ENCODE measurements at places on chromosomes 5 and 9.

DNA sequence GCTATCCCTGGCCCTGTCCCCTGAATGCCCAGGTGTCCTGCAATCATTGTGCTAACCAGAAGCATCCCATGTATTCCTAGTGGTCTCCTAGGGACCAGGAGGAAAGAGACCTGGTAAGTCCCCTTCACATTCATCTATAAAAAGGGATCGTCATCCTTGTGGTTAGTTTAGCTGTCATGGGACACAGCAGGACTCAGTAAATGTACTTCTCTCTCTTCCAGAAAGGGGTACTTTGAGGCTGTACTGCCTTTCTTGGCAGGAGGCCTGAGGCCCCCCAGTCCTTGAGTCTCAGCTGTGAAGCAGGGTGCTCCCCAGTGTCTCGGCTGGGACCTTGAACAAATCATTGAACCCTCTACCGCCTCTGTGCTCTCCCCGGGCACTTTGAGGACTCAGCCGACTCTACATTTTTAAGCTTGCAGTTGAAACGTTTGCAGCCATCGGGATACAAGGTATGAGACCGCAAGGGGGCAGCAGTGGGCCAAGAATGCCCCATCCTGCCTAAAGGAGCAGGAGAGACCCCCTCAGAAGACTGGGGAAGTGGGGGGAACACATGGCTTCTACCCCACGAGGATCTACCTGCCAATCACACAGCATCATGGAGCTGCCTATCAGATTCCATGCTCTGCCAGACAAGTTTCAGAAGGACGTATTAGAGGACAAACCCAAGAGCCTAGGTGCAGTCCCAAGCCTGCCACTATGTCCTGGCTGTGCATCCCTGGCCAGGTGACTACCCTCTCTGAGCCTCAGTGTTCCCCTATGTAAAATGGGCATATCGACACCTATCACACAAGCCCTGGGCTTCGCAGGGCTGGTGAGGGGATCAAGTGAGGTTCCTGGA, 2.4 kb upstream of the PHYKPL start:
- peak; percentile 54 for DNase-seq

DNA sequence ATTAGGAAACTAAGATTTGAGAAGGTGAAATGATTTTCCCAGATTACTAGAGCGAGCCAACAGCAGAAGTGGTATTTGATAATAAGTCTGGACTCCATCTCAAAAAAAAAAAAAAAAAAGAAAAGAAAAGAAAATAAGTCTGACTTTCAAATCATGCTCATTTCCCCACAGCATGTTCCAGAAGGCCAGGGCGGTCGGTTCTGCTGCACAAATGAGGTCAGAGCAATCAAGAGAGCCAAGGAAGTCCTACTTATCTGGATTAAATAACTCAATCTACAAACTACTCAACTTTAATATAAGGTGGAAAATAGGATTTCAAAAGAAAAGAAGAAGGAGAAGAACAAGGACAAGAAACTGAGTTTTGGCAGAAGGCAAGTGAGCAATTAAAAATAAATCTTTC, 130.4 kb upstream of the RASA1 start:
- no peak for DNase-seq

DNA sequence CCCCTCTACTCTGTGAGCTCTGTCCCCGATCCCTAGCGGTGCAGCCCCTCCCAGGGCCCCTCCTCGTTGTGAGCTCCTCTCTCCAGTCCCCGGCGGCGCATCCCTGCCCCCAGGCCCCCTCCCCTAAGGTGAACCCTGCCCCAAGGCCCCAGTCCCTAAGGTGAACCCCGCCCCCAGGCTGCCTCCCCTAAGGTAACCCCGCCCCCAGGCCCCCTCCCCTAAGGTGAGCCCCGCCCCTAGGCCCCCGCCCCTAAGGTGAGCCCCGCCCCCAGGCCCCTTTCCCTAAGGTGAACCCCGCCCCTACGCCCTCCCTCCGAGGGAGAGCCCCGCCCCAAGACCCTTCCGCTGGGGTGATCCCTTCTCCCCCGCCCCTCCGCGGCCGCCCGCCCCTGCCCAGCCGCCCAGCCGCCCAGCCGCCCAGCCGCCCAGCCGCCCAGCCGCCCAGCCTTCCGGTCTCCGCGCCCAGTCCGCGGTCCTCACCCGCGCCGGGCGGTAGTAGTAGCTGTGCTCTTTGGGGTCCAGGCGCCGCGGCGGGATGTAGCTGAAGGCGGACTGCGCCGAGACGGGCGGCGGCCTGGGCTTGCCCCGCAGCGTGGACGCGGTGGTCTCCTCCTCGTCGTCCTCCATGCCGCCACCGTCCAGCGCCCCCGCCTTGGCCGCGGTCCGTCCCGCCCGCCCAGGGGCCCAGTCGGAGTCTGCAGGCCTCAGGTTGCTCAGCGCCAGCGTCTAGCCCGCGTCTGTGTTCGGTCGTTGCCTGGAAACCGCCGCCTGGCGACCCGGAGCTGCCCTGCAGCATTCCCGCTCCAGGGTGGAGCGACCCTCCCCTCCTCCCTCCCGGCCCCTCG, at the start of gene CFAP90:
Gene CFAP90, minus strand, starts transcription at position 739 of the 845 bp plus-strand sequence. Its CDS starts 112 bp downstream, at position 627.
- DNase-seq, result peak; percentile 47

- DNase-seq, result no peak
Observed at GRCh38 chr9:130414081-130414731, 30.6 kb upstream of the ASS1 start.

- DNase-seq, result no peak
Observed at GRCh38 chr5:65382582-65382981, 99.1 kb downstream of the ADAMTS6 start.

- DNase-seq, result no peak
Observed at GRCh38 chr9:92043002-92043401, 72.2 kb downstream of the SPTLC1 start.

GRCh38 chr5:72525816-72526215, 18.6 kb upstream of the ZNF366 start:
- no peak for DNase-seq

DNA sequence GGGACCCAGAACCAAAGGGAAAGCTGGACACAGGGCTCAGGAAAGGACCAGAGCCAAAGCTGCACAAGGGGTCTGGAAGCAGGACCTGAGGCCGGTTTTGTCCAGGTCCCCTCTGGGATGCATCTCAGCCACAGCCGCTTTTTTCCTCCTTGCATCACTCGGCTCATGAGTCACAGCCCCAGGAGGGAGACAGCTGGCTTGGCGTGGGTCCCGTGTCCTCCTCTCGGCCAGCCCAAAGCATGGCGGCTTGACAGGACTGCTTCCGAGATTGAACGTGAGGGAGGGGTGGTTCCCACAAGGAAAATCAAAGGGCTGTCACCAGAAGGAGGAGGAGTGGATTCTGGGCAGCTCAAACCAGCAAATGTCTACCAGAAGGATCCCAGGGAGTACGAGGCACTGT, 56.7 kb upstream of the CPLX2 start:
- DNase-seq, result peak; percentile 38

- peak; percentile 17 for DNase-seq
Observed at GRCh38 chr9:113545068-113545467, 81.5 kb downstream of the RGS3 start.

GRCh38 chr5:65125591-65126541, 355.9 kb downstream of the ADAMTS6 start:
- DNase-seq, result peak; percentile 75

- DNase-seq, result no peak
Observed at GRCh38 chr9:113238859-113239232, 17.5 kb downstream of the SLC31A1 start.

DNA sequence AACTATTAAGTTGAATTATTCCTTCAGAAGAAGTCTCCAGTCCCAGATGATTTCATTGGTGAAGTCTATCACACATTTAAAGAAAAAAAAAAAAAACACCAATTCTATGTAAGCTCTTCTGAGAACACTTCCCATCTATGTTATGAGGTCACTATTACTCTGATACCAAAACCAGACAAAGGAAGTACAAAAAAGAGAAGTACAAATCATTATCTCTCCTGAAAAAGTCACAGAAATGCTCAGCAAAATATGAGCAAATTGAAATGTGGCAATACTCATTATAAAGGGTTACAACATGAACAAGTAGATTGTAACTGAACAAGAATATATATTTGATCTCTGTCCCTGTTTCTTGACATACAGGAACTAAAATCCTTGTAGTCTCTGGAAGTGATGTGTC, 280.4 kb downstream of the TLE1 start:
- no peak for DNase-seq
